Progenitor cell of endocrine pancreas (in vitro differentiated cells): ENCODE measurements at places on chromosomes 1 and 21. TPM values are rescaled to one million over a fixed set of nuclear protein-coding genes. Genes with fewer than 3 reads are reported as not detected.

DNA sequence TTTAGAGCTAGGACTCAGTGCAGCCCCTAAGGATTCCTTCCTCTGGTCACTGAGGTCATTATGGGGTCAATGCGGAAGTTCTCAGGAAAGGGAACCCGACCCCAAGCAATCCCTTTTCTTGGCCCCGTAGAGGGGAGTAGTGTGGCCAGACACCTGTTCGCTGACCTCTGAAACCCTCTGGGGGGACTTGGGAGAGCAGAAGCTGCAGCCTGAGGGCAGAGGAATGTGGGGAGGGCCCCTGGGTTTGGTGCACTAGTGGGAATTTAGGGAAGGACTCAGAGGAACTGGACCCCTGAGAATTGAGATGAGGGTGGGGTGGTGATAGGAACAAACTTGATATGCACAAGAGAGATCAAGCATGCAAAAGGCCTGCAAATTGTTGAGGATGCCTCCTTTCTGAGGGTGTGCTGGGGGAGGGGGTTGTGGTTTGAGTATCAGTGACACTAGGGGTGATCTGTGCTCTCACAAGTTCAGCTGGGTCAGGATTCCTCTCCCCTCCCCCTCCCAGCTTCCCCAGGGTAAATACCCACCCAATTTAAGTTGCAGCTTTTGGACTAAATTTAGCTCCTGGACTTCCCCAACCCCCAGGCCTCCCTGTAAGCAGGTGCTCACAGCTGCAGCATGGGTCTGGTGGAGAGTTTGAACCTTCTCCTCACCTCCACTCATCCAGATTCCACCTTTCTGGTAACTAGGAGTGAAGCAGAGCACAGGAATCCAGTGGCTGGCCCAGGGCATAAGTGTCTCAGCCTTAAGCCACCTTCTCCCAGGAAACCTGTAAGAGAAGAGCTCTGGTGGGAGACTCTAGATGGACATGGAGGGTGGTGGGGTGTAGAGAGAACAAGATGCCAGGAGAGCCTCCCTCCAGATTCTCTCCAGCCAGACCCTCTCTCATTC lies 13.5 kb downstream of the ADAMTSL4 start:
- DNase-seq, result no peak

DNA sequence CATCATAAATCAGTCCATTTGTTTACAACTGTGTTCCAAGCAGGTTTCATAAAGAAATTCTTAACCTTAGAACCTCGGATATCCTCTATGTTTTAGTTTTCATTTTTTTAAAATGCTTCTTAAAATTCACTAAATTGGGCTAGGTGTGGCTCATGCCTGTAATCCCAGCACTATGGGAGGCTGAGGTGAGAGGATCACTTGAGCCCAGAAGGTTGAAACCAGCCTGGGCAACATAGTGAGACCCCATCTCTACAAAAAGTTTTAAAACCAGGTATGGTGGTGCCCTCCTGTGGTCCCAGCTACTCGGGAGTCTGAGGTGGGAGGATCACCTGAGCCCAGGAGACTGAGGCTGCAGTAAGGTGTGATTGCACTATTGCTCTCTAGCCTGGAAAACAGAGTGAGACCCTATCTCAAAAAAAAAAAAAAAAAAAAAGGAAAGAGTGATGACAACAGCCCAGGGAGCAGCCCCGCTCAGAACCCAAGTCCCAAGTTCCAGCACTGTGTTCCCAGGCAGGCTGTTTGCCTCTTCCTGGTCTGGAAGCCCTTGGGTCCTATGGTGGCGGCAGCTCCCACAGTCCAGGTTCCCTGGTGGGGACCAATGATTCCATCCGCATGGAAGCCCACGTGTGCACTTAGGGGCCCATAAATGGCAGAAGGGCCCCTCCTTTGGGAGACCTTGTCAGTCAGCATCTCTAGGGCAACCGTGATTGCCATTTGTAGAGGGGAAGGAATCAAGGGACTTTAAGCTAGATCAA lies 24.7 kb upstream of the SPSB1 start:
- DNase-seq, result no peak

DNA sequence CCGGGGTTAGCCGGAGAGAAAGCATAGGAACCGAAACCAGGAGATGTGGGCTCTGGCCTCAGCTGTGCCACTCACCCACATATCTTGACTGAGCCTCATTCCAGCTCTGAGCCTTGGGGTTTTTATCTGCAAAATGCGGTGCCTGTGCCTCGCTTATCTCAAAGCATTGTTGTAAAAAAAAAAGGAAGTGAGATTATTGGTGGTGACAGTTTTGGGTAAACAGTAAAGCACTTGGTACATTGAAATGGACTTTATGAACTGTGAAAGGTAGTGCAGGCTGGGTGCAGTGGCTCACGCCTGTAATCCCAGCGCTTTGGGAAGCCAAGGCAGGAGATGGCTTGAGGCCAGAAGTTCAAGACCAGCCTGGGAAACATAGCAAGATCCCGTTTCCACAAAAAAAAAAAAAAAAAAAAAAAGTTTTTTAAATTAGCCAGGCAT lies 3.8 kb downstream of the PTAFR start:
- DNase-seq, result no peak

DNA sequence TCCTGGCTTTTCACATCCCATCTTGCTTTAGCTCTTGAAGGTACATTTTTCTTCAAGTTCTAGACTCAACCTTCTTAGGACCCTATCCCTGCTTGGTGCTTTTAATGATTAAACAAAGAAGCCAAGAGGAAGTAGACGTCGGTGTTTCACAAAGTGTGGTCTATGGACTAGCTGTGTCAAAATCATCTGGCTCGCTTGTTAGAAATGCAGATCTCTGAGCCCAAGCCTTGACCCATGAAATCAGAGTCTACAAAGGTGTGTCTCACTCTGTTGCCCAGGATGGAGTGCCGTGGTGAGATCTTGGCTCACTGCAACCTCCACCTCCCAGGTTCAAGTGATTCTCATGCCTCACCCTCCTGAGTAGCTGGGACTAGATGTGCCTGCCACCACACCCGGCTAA lies 295.5 kb upstream of the KAZN start:
- no peak for DNase-seq

DNA sequence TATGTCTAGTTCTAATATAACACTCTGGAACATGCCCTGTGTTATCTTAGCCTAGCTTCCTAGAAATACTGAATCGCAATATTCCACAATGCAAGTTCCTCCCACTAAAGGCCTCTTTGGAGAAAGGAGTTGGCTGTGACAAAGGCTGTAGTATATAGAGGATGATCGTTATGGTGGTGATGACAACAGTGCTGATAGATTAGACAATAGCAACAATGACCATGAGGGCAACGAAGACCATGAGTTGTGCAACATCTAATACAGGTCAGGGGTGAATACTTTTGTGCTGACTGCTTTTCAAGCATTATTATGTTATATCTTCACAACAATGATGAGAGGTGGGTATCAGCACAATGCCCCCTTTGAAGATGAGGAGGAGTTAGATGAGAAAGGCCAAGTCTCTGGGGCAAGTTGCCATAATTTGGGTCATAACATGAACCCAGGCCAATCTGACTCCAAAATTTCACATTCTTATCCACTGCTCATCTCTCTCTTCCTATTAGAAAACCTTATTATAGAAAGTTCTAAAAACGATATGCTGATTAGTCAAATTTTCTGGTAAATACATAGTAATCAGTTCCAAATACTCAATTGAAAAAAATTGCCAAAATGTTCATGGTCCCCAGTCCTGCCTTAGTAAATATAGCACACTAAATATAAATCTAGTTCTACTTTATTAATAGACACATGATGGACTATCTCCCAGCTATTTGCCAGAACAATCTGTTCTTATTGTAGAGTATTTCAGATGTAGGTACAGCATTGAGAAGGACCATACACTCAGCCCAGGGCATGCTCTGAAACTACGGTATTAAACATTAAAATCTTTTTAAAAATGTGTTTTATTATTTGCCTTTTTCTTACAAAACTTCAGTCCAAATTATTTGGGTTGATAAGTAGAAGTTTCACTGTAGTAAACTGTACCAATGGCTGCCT lies 37.5 kb downstream of the HIVEP3 start:
- no peak for DNase-seq

The INKA2 gene
- 4.4 and 5.8 TPM in 2 replicates for total RNA-seq

The ERRFI1 gene
- 138 and 139 TPM in 2 replicates for total RNA-seq

The SH2D1B gene
- not detected in 2 replicates for total RNA-seq

DNA sequence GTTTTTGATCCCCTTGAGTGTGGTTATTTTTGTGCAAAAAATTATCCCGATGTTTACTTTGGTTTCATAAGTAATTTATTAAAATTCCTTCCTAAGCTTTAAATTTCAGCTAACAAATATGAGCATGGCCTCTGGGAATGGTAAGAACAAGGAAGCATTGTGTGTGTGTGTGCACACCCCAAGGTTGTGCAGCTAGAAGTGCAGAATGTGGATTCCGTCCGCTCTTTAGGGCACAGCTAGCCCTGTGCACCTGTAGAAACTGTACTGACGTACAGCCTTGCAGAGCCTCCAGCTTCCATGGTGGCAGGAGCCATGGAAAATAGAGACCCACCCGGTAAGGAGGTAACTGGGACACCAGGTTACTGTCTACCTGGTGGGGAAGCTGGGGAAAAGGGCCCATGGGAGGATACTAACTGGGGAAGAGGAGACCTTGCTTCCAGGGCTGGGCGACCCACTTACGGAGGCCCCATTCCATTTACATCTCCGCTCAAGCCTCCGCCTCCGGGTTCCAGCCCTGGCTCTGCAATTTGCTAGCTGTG lies 54.7 kb downstream of the B3GALT5 start:
- DNase-seq, result no peak

DNA sequence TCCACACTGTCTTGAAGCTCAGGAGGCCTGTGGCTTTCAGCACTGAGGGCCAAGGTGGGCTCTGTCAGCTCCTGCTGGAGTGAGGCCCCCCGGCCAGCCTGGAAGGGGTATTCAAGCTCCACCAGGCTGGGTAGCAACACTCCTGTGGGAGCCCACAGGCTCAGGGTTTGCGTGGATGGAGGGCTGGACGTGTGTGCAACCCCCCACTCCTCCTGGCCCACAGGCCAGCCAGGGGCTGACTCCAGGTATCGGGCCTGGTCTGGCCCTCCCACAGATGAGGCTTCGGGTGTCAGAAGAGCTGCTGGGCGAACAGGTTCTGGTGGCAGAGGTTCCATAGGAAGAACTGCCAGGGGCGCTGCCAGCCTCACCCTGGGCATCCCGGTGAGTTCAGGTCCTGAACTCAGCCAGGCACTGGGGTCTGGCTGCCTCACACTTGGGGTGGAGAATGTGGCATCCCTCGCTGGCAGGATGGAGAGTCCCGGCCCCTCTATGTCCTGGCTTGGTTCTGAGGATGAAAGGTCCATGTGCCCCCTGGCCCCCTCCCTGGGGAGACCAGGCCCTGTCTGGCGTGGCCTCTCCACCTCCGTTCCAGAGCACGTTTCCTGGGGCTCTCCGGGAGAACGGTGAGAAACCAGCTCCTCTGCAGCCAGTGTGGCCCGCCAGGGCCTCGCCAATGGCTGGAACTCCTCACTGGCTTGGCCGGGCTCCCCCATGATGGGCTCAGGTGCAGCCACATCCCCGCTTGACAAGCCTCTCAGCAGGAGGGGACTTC lies 64.6 kb upstream of the TARDBP start:
- no peak for DNase-seq

GRCh38 chr1:17919525-17920439 lies 164.6 kb downstream of the ACTL8 start:
- DNase-seq, result peak; percentile 56

DNA sequence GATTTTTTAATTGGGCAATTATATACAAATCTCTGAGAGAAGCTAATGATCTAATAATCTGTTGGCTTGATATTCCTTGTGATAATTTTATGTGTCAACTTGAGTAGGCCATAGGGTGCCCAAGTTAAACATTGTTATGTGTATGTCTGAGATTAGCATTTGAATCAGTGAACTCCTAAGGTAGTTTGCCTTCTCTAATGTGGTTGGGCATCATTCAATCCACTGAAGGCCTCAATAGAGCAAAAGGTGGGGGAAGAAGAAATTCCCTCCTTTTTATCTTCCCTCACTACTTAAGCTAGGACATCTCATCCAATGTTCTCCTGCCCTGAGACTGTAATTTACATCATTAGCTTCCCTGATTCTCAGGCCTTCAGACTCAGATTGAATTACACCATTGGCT lies 394.5 kb downstream of the LMO4 start:
- DNase-seq, result no peak

DNA sequence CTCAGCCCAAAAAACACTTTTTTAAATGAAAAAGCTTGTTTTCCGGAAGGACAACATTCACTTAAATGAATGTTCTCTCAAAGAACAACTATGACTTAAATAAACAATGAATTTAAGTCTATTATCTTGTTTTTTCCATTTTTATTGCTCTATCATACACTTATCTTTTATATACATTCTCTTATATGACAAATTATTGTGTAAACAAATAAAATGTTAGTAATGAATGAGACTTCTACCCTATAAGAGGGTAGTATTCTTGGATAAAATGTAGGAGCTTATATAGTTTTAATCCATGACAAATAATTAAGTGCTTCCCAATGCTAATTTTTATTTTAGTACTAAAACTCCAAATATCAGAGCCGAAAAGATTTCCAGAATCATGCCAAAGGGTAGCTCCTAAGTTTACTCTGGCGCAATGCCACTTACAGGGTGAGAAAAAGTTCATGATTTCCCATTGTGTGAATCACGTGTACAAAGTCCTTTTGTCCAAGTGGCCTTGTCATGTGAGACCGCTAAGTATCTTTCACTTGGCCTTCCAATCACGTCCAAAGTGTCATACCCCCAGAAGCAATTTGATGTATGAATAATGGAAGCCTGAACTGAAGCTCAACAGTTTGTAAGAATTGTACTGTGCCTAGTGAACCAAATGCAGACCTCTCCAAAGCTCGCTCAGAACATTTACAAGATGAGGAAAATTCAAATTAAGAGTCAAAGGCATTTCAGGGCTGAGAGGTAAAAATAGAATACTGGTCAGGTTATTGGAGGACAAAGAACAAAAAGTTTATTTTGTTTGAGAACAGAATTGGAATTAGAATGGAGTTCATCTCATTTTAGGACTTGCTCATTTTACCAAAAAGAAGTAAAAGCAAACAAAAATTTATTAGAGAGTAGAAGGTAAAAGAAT lies 56.6 kb upstream of the C1orf21 start:
- DNase-seq, result no peak

DNA sequence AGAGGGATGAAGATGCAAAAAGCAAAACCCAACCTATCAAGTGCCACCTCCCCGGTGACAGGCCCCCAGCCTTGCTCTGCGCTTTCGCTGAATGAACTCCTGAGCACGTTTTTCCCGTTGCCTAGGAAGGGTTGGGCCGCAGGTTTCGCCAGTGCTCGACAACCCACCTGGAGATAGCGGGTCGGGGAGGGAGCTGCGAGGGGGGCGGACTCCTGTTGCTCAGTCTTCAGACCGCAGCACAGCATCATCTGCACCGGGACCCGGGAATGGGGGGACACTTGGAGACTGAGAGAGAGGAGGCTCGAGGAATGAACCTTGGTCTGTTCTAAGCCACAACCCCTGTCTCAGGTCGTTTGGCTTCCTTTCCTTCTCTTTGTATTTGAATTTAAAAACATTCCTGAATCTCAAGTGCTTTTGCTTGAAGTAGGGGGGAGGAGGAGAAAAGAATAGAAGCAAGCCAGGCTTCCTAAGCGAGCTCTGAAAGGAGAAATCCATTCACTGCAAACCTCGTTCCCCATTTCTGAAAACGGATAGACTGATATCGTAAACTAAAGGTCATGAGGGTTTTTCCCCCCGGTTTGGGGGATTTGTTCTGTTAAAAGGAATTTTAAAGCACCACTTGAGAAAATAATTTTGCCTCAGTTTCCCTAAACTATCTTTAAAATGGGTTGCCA lies 1.2 kb downstream of the AK5 start:
- DNase-seq, result peak; percentile 12
